ENCODE measurements at places on chromosomes 12 and 14.

GRCh38 chr12:76144245-76144549 lies 59.7 kb upstream of the NAP1L1 start:
- DNase-seq = peak; percentile 68

- DNase-seq = peak; percentile 65
These were observed 53.6 kb downstream of the AKAP6 start for GRCh38 chr14:32382704-32383103.

- peak; percentile 32 for DNase-seq
These were observed 31.8 kb upstream of the RAD51AP1 start for GRCh38 chr12:4506870-4507269.

DNA sequence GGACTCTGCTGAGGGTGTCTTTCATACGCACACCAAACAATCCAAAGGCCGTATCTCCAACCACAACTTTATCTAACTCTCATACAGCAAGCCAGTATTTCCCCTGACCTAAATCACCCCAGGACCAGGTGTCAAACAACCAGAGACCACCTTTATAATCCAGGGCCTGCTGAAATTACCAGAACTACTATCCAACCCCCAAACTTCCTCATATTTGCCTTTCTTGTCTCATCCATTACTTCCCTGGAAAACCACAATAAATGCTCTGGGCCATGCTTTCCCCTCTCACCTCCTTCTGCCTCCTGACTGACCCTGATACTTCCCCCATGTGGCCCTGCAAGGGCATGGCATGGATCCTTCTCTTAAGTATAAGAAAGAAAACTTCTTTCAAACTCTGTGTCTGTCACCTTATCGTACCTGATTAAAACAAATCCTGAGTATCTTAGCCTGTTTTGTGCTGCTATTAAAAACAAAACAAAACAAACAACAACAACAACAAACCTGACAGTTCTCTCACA lies 44.7 kb upstream of the CRACR2A start:
- DNase-seq = no peak

GRCh38 chr14:102571043-102571442 lies 21.4 kb upstream of the RCOR1 start:
- no peak for DNase-seq
